ENCODE measurements at places on chromosomes 11 and 22.

GRCh38 chr22:36923131-36923788 lies 9.8 kb downstream of the CSF2RB start:
- DNase-seq, result no peak

DNA sequence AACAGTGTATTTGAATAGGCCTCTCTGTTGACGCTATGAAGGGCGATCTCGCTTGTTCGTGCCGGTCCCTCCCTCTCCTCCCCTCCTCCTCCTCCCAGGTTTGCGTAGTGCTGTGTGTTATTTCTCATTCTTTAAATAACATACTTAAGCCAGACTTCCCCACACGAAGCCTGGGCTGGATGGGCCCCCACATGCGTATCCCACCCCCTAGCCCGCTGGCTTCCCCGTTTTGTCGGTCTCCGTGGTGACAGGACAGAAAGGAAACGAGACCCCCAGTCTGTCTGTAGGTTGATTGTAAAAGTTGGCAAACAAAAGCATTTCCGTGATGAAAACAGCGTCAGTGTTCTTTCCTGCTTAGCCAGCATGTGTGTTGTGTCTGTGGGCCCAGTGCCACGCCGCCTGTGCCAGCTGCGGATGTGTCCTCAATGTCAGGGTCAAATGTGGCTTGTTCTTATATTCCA lies 27.3 kb downstream of the FAM118A start:
- DNase-seq, result peak; percentile 43

DNA sequence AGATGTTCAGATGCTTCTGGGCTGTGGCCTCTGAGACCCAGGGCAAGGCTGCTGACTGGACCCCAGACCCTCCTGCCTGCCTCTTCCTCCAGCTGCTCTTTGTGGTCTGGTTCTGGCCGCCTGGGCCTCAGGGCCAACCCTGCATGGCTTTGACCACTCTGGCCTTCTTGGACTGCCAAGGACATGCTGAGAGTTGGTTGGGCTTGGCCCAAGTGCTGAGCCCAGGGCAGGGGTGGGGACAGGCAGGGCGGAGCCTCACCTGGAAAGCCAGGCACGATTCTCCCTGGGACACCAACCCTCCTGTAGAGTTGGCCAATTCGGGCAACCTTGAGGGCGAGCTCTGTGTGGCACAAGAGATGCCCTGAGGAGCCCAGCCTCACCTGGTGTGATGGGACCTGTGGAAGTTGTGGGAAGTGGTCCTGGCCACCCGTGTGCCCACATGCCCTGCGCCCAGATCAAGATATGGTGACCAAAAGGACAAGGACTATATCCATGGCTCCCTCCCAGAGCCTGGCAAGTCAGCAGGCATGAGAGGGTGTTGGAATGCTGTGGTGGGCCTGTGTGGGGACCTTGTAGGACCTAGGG lies 11.6 kb downstream of the TANGO2 start:
- no peak for DNase-seq

- DNase-seq, result peak; percentile 20
Observed at GRCh38 chr11:31236143-31236542, 133.4 kb downstream of the DCDC1 start.

DNA sequence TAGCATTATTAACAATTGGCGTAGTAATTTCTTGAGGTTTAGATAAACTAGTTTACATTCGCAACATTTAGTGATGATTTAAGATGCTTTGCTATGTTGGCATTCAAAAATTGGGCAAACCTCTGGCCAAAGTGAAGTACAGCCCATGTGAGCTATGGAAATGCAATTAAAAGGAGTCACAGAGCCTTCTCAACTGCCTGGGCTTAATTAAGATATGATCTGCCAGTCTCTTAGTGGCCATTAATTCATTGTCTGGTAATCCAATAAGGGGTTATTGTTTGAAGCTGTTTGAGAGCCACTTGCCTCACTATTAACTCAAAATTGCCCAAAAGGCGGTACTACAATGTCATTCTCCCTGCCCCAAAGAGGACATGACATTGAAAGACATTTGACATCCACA lies 608.9 kb downstream of the NTM start:
- no peak for DNase-seq

DNA sequence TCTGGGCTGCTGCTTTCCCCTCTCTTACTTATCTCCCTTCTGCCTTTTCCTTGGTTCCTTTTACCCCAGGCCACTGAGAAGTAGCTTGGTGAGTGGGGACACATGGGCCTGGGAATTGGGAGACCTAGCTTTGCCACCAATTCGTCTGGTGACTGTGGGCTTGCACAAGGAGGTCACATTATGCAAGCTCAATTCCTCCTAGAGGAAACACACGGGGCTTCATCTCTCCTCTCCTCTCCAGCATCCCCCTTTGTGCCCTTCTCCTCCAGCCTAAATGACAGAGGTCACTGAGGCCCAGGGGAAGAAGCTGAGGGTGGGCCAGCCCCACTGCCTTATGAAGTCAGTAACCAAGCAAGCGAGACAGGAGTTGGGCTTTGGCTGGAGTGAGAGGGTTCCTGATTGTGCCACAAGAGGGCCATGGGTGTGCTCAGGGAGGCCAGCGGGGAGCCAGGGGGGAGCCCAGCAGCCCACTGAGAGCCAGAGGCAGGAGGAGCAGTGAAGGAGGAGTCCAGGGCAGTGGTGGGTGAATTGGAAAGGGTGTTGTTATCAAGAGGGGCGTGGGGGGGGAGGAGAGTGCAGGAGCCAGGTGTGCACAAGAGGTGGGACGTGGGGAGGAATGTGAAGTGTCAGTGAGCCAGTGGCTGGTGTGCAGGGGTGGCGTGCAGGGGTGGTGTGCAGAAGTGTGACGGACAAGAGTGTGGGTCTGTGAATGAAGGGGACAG lies 2.0 kb downstream of the CLCF1 start:
- peak; percentile 60 for DNase-seq

DNA sequence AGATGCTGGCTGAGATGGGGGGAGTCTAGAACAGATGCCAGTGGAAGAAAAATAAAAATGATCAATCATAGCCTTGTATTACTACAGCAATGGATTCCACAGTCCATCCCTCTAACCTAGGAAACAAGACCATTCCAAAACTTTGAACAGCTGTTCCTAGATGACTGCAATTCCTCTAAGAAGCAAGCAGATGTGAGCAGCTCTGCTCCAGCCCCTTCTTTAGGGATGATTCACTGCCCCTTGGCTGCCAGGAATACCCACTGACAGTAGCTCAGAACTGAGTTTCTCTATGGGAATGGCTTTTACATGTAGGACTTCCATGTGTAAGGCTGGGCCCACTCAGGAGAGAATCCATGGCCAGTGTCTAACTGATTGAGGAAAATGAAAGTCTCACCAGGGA lies 943.9 kb downstream of the OPCML start:
- DNase-seq, result no peak

DNA sequence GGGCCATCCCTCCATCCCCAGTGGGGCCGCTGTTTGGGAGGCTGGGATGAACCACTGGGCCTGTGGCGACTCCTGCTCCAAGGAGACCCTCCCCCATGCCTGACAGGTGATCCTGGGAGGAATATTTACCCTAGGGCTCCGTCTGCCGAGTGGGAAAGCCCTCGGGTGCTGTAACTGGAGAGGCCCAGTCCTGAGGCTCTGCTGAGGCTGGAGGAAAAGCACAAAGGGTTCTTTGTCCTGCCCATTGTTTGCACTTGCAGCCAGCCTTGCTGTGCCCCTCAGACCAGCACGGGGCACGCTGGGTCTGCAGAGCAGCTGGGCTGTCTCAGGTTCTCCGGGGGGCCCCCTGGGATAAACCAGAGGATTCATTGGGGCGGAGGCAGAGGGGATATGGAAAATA lies 321.1 kb downstream of the MN1 start:
- DNase-seq, result no peak

DNA sequence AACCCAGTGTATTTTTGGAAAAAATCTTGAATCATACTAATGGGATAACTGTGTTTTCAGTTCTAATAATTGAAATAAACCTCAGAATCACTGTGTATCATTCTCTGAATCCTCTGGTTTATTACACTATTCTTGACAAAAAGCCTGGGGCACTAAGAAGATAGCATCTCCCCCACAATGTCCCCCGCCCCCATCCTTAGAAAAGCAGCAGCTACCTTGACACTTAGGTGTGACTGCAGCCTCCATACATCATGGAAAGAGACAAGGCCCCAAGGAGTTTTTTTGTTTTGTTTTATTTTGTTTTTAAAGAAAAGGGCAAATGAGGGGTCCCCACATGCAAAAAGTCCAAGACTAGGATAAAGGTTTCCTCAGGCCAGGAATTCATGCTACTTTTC lies 124.8 kb downstream of the APOL5 start:
- DNase-seq, result no peak

GRCh38 chr11:93526346-93526633 lies 16.9 kb downstream of the SMCO4 start:
- DNase-seq, result no peak

GRCh38 chr22:17703811-17704210 lies 65.3 kb downstream of the BCL2L13 start:
- DNase-seq, result peak; percentile 24
